NCI-H510A (cell line): ENCODE measurements at places on chromosomes 4 and X.

GRCh38 chr4:154490583-154491340 lies 837 bp downstream of the DCHS2 start:
- DNase-seq = no peak

GRCh38 chr4:8506373-8507195 lies 66.0 kb downstream of the TRMT44 start:
- DNase-seq = no peak

GRCh38 chr4:44446801-44447562 lies 1.6 kb downstream of the KCTD8 start:
- peak; percentile 15 for DNase-seq

GRCh38 chr4:91497892-91498291 lies 805.9 kb upstream of the GRID2 start:
- DNase-seq = no peak

GRCh38 chr4:182325848-182326255 lies 82.7 kb downstream of the TENM3 start:
- no peak for DNase-seq

DNA sequence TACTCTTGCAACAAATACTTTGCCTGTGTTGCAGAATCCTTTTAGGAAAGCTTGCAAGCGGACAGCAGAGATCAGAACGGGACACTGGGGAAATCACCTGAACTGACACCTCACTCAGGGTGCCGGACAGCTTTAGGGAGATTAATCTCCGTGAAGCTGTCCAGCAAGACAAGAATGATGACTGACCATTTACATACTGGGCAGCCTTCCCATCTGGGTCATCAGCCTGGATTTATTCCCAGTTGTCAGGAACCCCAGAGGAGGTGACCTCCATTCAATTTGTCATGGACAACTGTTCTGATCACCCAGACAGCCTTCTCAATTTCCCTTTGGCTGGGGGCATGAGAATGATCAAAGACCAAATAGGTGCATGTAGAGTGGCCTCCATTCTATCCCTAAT lies 93.0 kb upstream of the EGFL6 start:
- no peak for DNase-seq

DNA sequence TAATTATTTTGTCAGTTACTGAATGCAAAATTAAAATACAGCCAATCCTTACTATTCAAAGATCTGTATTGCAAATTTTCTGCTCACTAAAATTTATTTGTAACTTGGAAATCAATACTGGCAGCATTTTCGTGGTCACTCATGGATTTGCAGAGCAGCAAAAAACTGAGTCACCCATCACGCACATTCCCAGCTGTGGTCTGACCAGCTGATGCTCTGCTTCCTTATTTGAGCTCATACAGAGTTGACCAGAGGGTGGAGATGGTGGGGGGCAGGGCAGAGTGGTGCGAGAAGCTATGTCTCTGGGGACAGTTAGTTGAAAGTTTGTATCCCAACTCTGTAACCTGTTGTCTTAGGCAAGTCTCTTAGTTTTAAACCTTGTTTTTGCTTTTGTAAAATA lies 214.8 kb downstream of the SPCS3 start:
- no peak for DNase-seq

DNA sequence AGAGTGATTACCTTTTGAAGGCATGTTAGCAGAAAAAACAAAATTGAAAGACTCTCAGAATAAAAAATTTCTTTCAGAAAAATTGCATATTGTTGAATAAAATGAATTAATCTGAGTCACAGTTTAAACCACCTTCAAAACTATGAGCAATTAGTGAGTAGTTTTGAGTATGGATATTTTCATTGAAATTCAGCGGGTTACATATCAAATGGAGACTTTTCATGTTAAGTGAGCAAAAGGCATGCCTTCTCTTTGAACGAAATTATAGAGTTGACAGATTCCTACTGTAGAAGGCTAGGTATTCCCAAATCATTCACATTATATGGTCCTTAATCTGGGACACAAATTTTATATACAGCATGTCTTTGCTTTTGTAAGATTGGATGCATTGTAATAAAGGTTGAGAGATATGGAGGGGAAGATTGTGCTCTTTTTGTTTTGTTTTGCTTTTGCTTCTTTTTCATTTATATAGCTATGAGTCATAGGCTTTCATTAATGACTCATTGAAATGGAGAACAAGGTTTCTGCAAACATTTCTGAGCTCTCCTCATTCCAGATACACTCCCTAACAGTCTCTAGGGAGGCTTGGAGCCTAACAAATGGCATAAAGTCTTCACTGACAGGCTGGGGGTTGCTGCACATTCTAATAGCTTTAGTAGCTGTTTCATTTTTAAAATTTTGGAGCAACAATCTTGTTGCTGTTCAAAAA lies 21.6 kb downstream of the PCDH18 start:
- DNase-seq = no peak

DNA sequence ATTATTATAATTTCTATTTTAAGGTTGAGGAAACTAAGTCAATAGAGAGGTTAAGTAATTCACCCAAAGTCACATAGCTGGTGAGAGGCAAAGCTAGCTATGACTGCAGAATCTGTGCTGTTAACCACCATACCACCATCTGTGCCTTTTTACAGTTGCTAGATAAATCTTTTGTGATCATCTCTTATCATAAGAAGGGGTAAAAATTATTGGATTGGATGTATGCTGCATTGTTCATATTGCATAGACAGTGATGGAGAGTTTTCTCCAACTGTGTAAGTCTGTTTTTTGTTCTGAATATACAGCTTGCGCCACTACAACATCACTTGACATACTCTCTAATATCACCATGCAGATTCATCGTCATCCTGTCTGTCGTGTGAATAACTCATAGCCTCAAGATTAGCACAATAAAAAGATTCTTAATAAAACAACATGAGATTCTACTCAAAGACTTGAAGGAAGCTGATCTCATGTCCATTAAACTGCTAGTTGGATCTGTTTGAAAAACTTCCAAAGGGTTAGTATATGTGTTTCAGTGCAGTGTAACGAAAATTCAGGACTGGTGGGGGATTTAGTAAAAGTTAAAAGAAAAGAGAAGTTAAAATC lies 495.9 kb downstream of the SPRY1 start:
- DNase-seq = no peak

DNA sequence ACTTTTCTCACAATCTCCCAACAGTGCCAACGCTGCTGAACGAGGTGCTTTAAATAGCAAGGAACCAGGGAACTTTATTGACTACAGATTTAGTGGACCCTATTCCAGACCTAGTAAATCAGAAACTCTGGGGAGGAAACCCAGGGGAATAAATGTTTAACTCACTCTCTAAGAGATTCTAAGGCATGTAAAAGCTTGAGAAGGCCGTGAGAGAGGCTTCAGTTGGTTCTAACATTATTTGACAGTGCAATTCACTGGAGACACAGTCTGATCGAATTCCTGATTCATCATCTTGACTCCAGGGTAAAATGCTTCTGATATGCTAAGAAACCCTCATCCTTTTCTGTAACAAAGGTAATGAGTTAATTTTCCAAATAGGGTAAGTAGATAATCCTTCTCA lies 494.4 kb downstream of the KCNIP4 start:
- DNase-seq = no peak

DNA sequence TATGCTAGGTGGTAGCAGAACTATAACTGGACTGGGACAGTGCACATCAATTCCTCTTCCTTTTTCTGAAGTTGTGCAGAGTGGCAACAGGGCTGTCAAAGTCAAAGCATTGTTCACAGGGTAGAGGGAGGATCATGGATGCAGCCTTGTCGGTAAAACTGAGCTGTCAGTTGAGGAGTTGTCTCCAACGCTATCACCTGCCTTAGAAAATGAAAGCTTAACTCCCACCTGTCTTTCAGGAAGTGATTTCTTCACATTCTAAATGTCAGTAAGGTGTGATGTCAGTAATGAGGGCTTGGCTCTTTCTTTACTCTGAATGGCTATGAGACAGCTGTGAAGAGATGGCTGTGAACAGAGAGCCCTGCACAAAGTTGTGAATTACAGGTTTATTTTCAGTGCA lies 66.4 kb upstream of the BANK1 start:
- DNase-seq = no peak

DNA sequence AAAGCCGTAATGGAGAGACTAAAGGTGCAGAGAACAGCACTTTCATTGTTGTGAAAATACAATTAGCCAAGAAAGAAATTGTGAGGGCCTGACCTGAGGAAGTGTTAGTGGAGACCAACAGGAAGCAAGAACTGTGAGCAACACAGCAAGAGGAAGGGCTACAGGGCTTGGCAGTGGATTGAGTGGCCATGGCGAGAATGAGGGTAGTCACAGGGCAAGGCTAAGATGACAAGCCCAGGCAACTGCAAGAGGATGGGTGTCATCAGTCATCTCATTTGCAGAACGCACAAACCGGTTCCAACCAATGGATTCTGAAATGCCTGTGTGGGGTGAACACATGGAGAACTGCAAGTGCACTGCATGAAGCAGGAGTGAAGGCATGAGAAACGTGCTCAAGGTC lies 3.6 kb downstream of the SLC10A6 start:
- DNase-seq = no peak

- no peak for DNase-seq
Measured at GRCh38 chr4:76035141-76035540, 729 bp downstream of the CXCL11 start.

DNA sequence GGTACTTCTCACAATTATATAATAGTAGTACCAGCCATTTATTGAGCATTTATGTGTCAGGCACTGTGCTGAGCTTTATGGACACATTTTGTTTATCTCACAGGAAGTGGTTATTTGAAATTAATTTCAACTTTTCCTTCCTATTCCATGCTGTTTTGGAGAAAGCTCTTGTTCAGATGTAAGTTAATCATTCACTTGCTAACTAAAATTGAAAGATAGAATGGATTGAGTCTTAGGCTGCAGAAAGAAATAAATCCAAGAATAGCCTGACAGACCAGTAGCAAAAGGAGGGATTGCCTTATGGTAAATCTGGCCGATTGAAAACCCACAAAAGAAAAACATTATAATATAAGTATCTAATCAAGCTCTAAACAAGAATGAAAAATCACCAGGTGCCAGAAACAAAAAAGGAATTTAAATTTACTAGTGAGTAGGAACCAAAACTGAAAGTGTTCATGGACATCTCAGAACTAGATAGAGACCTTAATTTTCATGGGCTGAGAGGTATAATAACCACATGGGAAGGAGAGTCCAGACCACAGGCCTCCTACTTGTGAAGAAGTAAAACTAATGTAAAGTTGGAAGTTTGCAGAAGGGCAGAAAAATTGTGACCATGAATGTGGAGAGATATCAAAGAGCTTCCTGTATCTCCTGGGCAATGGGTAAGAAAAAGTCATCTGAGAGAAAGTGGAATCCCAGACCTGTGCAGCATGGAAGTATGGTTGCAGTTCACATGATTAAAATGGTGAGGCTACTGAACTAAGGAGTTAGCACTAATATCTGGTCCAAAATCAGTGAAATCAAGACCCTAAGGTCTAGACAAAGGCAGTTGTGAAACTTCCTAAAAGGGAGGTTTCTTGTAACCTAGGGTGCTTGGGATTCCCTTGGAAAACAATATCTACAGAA lies 38.0 kb downstream of the RADX start:
- no peak for DNase-seq

DNA sequence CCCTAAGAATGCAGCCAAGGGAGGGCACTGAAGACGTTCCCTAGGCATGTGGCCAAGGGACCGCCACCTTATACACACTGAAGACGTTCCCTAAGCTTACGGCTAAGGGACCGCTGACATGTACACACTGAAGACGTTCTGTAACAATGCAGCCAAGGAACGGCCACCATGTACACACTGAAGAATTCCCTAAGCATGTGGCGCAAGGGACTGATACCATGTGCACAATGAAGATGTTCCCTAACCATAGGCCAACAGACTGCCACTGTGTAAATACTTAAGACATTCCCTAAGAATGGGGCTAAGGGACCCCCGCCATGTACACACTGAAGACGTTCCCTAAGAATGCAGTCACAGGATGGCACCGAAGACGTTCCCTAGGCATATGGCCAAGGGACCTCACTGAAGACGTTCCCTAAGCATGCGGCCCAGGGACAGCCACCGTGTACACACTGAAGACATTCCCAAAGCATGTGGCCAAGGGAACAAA lies 36.1 kb downstream of the DHRSX start:
- no peak for DNase-seq

DNA sequence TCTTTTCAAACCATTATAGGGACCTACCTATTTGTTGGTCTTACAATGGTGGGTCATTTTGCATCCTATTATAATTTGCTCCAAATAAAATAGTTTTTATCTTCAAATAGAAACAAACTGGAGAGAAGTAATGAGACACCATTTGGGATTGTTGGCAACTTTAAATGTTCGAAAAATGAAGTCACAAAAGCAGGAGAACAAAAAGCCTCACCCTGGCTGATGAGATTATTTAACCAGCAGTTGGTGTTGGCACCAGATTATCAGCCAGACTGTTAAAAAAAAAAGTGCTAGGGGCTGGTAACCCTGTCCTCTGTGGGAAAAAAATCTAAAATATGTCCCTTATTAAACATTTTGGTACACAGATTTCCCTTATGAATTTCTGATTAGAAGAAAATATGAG lies 100.3 kb downstream of the DCK start:
- no peak for DNase-seq

- no peak for DNase-seq
Measured at GRCh38 chrX:24100713-24101112, 46.0 kb downstream of the EIF2S3 start.

- DNase-seq = no peak
Measured at GRCh38 chr4:39157520-39157919, 24.8 kb upstream of the WDR19 start.

GRCh38 chr4:98284640-98285046 lies 23.5 kb downstream of the RAP1GDS1 start:
- DNase-seq = no peak

GRCh38 chr4:124804584-124804983 lies 92.1 kb upstream of the ANKRD50 start:
- DNase-seq = no peak

- no peak for DNase-seq
Measured at GRCh38 chr4:140116442-140117104, 37.4 kb downstream of the MAML3 start.

DNA sequence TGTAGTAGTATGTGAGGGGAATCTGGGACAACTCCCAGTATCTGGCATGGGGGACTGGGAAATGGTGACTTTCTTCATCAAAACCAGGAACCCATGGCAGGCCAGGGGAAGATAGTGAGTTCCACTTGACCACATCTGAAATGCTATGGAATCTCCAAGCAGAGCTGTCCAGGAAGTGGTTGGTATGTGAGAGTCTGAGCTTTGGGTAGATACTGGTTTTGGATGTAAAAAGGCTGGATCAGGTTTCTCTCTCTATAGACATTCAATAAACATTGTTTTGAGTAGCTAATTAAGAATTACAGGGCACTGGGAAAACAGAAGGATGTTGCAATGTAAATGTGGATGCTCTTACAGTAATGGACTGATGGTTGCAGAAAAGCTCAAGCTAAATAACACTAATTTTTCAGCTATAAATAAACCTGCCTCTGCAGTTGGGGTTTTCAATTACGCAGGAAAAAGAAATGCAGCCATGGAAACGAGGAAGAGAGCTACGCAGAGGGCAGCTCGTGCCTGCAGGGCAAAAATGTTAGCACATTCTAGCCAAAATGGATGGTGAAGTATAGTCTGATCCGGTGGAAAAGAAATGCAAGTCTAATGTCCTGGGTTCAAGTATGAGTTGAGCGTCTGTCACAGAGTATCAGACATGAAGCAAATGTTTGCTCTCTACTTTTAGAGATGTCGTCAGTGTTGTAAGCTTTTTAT lies 13.4 kb upstream of the CHRNA9 start:
- no peak for DNase-seq

GRCh38 chrX:121028419-121028818 lies 19.0 kb upstream of the GLUD2 start:
- no peak for DNase-seq
